ENCODE measurements at places on chromosomes 7 and 10.

DNA sequence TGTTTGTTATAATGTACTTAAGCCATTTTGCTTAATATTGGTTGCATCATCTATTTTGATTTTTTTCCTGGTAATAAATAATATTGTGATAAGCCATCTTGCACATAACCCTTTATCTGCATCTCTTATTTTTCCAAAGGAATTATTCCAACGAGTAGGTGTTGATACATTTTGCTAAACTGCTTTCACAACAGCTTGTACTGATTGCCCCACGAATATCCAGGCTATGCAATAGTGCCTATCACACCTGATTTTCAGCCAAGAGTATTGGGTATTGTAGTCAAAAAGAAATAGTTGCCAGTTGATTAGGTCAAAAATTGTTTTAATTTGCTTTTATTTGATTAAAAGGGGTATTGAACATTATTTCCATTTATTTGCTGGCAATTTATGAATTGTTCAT is 20.7 kb downstream of the CREB5 start:
- no peak for DNase-seq

GRCh38 chr7:158405324-158405723 is 182.3 kb downstream of the PTPRN2 start:
- DNase-seq, result no peak

GRCh38 chr10:119284679-119285096 is 77.3 kb downstream of the GRK5 start:
- DNase-seq, result no peak

GRCh38 chr10:76544789-76545188 is 1092.8 kb downstream of the KCNMA1 start:
- DNase-seq, result no peak

- no peak for DNase-seq
Measured at GRCh38 chr7:68684996-68685395, 913.3 kb upstream of the AUTS2 start.

GRCh38 chr10:451021-451471 is 238.4 kb downstream of the DIP2C start:
- no peak for DNase-seq

DNA sequence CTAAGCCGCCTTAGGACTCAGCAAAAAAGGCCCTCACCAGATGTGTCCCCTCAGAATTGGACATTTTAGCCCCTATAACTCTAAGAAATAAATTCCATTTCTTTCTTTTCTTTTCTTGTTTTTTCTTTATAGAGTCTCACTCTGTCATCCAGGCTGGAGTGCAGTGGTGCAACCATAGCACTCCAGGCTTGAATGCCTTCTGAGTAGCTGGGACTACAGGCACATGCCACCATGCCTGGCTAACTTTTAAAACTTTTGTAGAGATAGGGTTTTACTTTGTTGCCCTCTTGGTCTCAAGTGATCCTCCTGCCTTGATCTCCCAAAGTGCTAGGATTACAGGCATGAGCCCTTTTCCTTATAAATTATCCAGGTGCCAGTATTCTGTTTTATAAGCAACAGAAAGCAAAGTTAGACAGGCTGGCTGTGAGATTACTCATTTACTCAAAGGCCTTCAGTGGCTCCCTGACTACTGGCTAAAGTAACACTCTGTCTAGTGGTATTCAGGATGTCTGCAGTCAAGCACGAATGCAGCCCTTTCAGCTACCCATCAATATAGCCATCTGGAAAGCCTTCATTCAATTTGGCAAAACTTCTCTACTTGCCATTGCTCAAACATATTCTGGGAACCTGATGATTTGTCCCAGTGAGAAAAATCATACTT is 128.6 kb downstream of the ICA1 start:
- no peak for DNase-seq

DNA sequence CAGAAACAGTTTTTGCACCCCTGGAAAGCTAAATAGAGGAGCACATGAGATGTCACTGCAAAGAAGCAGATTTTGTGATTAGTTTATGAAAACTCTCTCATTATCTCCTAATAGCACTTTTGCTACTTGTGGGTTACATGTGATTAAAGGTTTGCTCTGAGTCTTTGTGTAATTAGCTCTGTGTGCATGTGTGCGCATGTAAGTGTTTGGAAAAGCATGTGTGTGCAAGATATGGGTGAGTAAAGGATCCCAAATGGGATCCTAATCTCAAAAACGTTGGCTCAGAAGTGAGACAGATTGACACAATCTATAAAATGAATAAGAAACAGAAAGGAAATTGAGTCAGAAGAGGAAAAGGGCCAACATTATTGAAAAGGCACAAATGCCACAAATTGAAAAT is 104.5 kb downstream of the SKIDA1 start:
- DNase-seq, result no peak

- DNase-seq, result no peak
Measured at GRCh38 chr10:30371954-30372353, 22.9 kb upstream of the MTPAP start.

DNA sequence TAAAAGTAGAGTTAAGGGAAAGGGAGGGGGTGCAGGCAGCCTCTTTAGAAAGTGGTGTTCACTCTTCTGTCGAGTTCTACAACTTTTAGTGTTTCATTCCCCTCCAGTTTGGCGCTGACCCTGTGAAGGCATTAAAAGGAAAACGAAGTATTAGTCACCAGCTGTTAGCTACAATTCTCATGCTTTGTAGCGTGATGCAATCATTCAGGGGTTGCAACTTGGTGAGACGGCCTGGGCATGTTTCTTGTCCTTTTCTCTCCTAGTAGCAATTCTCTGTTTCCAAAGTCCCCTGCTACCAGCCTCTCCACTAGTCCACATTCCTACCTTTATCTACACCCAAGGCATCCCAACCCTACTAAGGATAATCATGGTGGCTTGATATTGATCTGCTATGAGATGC is 33.7 kb upstream of the DGKI start:
- DNase-seq, result no peak

- no peak for DNase-seq
Measured at GRCh38 chr7:94380264-94380663, 14.4 kb upstream of the COL1A2 start.

GRCh38 chr7:29325476-29325875 is 130.9 kb downstream of the CHN2 start:
- no peak for DNase-seq

- no peak for DNase-seq
Measured at GRCh38 chr7:115191526-115191925, 269.6 kb downstream of the MDFIC start.

GRCh38 chr10:123472606-123473005 is 193.5 kb upstream of the GPR26 start:
- DNase-seq, result no peak

GRCh38 chr10:8803992-8804391 is 749.5 kb downstream of the GATA3 start:
- no peak for DNase-seq

DNA sequence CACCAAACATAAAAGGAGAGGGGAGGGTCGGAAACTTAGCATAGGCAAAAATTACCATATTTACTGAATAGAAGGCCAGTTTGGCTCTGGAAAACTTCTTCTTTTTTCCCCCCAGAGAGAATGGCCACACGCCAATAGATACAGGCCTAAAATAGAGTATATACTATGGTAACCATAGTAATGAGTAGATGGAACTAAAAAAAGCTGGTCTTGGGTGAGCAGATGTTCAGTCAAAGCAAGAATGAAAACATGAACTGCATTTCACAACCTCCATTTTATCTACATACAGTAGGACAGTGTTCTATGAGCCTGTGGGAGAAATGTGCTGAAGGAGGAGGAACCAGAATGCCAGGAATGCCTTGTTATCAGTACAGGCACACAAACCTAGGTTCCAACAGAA is 141.7 kb upstream of the SEMA3A start:
- no peak for DNase-seq

DNA sequence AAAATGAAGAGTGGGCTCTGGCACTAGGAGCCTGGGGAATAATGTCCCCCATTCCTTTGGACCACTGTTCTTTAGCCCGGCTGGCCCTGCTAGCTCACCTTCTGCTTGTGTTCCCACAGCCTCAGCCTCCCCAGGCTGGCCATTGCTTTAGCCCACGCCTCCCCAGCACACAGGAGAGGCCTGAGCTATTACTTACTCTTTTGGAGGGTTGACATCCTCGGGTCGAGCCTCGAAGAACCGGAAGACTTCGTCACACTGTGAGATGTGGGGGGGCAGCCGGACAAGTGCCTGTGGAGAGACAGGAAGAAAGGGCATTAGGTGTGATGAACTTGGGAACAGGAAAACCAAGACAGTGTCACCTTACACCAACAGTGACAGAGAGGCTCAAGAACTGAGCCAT is 131.3 kb downstream of the SH3PXD2A start:
- DNase-seq, result no peak

DNA sequence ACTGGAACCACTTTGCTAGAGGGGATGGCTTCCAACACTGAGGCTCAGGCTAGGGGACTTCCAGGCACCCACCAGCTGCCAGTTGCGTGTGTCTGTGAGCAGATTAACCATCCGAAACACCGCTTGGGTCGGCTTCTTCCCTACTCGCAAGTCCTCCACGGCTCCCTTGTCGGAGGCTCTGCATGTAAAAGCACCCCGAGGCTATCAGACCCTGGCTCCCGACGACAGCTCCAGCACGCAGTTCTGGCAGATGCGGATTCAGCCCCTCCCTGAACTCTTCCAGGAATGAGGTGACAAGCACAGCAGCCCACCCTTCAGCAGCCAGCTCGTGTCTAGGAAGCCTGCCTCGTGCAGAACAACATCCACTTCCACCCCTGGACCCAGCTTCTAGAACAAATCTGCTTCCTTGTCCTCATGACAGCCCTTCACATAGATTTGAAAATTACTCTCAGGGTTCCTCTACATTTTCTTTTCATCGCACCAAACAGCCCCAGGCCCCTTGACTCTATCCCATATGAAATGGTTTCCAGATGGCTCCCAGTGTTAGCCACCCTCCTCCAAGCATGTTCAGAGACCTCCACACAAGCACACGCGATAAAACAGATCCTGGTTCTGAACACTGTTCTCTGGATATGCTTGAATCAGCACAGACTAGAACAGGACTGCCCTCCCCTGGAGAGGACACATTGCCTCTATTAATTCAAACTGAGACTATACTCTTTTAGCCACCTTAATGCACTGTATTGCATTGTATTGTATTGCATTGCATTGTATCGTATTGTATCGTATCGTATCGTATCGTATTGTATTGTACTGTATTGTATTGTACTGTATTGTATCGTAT is 44.6 kb downstream of the SLIT1 start:
- no peak for DNase-seq

GRCh38 chr10:91665842-91666241 is 33.0 kb upstream of the PPP1R3C start:
- no peak for DNase-seq

DNA sequence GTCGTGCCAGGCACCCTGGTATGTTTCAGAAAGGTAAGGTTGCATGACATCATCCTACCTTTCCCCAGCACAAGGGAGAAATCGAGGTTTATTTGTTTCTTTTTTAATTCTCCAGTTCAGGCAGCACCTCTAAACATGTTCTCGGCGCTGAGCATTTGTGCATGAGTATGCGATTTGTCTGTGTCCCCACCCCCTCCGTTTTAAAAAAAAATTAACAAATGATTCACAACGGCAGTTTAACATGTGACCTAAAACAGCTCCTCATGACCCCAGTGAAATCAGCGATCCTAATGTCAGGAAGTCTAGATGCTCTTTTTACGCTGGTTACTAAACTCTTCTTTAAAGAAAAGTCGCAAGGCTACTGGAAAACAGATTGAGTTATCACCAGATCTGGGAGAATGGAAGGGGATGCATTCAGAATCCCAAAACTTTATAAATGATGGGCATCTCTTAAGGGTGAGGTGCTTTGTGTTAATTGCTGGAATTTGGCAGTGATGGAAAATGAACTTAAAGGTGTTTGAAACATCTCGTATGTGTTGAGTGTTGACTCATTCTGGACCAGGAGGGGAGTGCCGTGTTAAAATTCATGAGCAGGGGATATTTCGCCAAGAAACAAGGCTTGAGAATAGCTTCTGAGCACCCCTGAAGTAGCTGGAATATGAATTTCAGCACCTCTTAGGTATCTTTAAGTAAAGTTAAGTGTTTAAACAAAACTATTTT is 106.8 kb upstream of the PDCD4 start:
- no peak for DNase-seq

GRCh38 chr10:132347211-132347930 is 15.4 kb downstream of the LRRC27 start:
- no peak for DNase-seq

GRCh38 chr10:113180401-113181154 is 230.5 kb downstream of the TCF7L2 start:
- DNase-seq, result no peak

- DNase-seq, result no peak
Measured at GRCh38 chr7:47941136-47941844, 7.0 kb downstream of the PKD1L1 start.

GRCh38 chr7:134693256-134693655 is 46.6 kb downstream of the BPGM start:
- DNase-seq, result no peak

GRCh38 chr10:27659786-27660185 is 85.8 kb downstream of the MKX start:
- DNase-seq, result no peak

- DNase-seq, result no peak
Measured at GRCh38 chr10:123100030-123100762, 35.6 kb upstream of the HMX3 start.

DNA sequence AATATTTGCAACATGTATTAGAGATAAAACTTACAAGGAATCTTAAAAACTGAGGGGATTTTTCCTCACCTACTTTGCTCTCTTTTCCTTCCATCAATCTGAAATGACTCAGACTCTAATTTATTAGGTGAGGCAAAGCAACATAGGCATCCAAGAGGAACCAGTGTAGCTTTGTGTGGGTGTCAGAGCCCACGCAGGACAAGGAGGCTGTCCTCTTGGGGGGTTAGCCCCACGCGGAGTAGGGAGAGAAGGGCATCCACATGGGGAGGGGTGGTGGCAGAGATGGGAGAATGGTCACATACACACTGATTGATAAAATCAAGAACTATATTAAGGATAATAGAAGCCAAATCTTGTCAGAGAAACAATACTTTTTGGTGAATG is 33.8 kb upstream of the ARMS2 start:
- DNase-seq, result no peak

- DNase-seq, result no peak
Measured at GRCh38 chr7:73770002-73770859, at the start of gene CLDN3. TSS of gene CLDN3 (minus strand) at chr7:73770270. CDS start at chr7:73770049, 221 bp downstream.

- no peak for DNase-seq
Measured at GRCh38 chr10:17423632-17424186, 30.7 kb downstream of the ST8SIA6 start.

GRCh38 chr10:49132362-49132737 is 1.5 kb downstream of the FAM170B start:
- no peak for DNase-seq

DNA sequence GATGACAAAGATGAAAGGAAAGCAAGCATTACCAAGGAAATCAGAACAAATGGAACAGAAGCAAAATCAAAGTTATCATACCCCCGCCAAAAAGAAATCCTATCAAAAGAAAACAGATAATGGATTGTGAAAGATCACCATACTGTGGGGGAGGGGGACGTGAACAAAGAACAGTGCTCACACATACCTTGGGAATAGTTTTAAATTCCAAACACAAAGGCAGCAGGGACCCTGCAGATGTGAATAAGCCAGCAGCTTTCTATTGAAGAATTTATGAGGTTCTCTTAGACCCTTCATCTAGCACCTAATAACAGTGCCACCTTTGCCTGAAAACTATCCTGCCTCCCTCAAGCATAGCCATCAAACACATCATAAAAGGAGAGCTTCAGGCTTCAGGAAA is 94.0 kb downstream of the AKR1D1 start:
- no peak for DNase-seq
